ACHN (cell line): ENCODE measurements at places on chromosomes 5 and 9.

- DNase-seq, result peak; percentile 20
Measured at GRCh38 chr5:136374003-136374402, 8.7 kb upstream of the TRPC7 start.

GRCh38 chr5:168469816-168470215, 16.5 kb upstream of the RARS1 start:
- no peak for DNase-seq

- DNase-seq, result no peak
Measured at GRCh38 chr5:56616454-56617160, 198.7 kb upstream of the MAP3K1 start.

- no peak for DNase-seq
Measured at GRCh38 chr9:126777733-126778132, 27.1 kb upstream of the ZBTB43 start.

GRCh38 chr5:131769336-131769735, 27.5 kb downstream of the FNIP1 start:
- no peak for DNase-seq

DNA sequence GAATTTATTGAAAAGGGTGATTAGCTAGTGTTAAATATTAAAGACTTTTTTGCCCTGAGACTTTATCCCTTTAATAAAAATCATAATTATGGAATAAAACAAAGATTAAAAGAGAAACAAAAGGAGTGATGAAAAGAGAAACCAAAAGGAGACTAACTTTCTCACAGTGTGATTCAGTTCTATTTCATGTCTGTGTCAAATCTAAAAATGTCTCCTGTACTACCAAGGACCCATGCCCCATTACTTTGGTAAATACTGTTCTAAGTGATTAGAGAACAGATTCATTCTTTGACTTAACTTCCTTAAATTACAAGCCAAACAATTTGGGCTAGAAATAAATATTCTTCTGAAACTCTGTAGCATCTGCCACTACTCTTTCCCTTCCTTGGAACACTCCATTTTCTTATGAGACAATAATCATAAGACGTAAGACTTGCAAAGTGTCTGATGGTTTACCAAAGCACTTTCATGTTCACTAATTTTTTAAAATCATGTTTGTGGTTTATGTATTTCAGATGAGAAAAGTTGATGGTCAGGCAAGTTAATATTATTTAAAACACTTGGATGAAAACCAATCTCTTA, 319.0 kb downstream of the EBF1 start:
- no peak for DNase-seq

DNA sequence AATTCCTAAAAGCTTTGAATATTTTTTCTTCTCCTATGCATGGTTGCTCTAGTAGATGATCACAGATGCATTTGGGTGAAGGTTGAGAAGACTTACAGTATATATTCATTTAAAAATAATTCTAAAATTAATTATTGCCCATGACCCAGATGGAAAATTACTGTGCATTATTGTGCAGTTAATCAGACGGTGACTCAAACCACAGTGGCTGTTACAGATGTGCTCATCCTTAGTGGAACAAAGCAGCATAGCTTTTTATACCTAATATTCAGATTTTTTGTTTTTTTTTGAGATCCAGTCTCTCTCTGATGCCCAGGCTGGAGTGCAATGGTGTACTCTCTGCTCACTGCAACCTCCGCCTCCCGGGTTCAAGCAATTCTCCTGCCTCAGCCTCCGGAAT, 10.7 kb downstream of the OR2V1 start:
- DNase-seq, result no peak

- no peak for DNase-seq
Measured at GRCh38 chr9:132919614-132920268, 24.7 kb downstream of the TSC1 start.

GRCh38 chr5:179727106-179727505, 5.5 kb upstream of the MAML1 start:
- no peak for DNase-seq

GRCh38 chr5:59002162-59002825, 419.4 kb downstream of the RAB3C start:
- DNase-seq, result no peak

- DNase-seq, result no peak
Measured at GRCh38 chr9:129816501-129817435, 7.2 kb downstream of the TOR1A start.

DNA sequence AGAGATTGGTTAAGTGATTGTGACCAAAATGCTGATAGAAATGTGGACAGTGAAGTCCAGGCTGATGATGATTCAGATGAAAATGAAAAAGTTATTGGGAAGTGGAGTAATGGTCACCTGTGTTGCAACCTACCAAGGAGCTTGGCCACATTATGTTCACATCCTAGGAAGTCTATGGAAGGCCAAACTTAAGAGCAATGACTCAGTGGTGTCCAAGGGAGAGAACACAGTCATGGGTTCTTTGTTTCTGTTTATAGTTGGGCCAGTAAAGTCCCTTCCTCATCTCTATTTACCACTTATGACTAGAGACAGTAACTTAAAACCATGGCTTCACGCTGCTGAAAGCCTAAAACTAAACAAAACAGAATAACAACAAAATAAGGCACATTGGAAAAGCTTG, 555.3 kb upstream of the DAB2 start:
- no peak for DNase-seq

DNA sequence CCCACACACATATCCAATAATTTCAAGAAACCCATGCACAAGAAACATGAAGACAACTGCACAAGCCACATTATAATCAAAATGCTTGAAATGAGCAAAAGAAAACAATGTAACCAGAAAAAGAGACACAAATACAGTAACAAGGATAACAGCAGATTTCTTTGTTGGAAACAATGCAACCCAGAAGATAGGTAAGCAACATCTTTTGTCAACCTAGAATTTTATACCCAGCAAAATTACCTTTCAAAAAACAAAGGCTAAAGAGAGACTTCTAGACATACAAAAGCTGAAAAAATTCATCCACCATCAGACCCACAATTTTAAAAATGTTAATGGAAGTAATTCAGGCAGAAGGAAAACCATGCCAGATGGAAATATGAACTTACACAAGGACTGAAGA, 5.0 kb upstream of the COL23A1 start:
- no peak for DNase-seq

GRCh38 chr5:43191740-43192557, at the start of gene NIM1K:
Gene NIM1K (plus strand): TSS chr5:43192225. CDS start chr5:43245776, 53,551 bp downstream.
- DNase-seq, result peak; percentile 44

DNA sequence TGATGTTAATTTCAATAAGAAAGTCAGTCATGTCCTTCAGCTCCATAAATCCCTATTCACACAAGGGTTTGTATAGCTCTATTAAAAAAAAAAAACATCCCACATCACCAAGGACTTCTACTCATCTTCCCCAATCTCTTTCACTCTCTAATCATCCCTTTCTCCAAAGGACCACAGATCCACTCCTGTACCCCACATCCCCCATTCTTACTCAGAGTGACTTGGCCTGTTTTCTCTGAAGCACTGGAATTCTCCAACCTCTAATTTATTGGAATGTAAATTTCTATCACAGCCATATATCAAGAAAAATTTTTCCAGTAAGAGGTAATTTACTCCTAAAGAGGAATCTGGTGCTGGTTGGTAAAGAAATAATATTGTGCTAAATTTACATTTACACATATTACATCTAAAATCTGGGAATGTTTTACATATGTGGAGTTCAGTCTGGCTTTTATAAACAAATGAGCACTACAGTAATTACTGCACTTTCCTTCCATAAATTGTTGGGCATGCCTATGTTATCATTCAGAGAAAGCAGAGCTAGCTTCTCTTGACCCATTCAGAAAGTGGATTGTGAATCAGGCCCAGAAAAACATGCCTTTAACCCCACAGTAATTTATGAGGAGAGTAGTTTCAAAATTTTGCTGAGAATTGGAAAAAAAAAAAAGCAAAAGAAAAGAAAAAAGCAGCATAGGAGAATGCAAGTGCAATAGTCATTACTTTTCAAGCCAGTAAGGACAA, 399.5 kb upstream of the TNC start:
- DNase-seq, result no peak

- no peak for DNase-seq
Measured at GRCh38 chr5:124951661-124952060, 205.2 kb upstream of the ZNF608 start.

- DNase-seq, result no peak
Measured at GRCh38 chr9:19759066-19759465, 29.8 kb downstream of the SLC24A2 start.

- no peak for DNase-seq
Measured at GRCh38 chr9:35397216-35397698, 92.7 kb upstream of the RUSC2 start.

GRCh38 chr5:73380041-73380440, 68.5 kb downstream of the FOXD1 start:
- DNase-seq, result no peak

DNA sequence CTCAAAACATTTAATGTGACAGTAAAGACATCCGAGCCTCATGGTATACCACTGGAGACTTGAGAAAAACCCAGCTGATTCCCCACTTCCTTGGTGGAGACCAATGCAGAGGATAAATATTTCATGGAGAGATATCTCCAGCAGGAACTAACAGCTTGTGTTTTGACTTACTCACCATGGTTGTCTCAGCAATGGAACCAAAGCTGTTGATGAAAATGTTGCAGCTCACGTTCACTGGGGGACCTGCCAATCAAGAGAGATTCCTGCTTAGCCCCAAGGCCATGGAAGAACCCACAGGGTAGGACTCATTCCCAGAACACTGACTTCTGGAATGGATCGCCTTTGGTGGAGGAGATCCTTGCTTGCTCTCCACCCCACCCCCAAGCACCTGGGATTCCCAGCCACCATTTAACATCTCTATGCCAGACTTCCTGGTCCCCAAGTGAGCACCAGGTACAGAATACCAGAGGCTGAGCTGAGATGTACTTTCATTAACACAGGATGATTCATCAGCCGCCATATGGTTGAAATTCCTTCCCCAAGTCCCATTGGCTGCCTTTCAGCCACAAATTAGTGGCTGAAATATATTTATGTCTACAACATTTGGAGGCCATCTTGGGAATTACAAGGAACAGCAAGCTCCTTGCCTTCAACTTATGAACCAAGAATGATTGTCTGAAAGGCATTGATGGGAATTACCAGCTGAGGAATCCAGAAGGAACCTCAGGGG, 37.9 kb downstream of the GLRA1 start:
- DNase-seq, result no peak

DNA sequence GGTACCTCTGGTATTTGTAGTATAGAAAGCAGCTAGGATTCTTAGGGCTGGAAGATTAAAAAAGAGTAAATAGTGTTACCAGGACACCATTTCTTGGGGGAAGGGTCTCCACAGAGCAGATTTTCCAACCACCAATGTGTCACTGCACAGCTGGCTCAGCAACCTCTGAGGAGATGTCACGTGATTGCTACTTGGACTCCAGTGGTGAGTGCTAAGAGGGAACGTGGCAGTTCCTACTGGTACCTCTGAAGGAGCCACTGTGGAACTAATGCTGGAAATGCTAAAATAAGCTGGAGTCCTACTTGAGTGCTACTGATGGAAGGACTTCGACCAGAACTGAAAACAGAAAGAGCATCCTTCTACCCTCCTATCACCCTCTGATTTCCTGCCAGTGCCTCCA, 36.1 kb upstream of the SPDL1 start:
- no peak for DNase-seq

- DNase-seq, result no peak
Measured at GRCh38 chr5:98588215-98588614, 185.2 kb upstream of the RGMB start.

- no peak for DNase-seq
Measured at GRCh38 chr5:97133101-97133500, 9.3 kb downstream of the LIX1 start.

DNA sequence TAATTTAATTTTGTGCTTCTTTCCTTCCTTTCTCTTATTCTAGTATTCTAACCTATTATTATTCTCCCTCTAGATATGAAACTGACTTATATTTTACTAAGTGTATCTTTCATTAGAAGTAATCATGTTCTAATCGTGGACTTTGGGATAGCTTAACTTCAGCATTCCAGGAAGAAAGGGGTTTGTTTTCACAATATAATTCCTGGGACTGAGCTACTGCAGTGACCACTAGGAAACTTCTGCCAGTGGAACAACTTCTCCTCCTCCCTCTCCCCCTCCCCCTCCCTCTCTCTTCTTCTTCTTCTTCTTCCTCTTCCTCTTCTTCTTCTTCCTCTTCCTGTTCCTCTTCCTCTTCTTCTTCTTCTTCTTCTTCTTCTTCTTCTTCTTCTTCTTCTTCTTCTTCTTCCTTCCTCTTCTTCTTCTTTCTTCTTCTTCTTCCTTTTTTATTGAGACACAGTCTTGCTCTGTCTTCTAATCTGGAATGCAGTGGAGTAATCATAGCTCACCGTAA, 127.9 kb downstream of the NNT start:
- DNase-seq, result no peak

DNA sequence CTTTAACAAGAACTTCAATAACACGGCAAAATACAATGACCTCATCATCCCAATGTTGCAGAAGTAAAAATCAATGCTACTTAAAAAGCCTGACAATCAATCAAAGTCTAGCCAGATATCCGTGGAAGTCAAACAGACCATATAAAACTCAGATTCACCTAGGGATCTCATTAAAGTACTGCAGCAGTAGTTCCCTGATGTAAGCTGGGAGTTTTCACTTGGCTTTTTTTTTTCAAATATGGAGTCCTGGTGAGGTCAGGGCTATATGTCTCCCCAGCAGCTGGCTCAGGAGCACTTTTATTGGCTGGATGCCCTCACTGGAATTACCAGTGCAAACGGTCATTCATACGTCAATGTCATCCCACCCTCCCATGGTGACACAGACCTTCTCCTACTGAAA, 220.6 kb upstream of the SLC30A5 start:
- DNase-seq, result no peak

GRCh38 chr5:72842816-72843215, 26.4 kb downstream of the TNPO1 start:
- DNase-seq, result peak; percentile 53

GRCh38 chr5:74394916-74395880, 245.3 kb downstream of the ENC1 start:
- DNase-seq, result no peak

GRCh38 chr9:88076286-88077070, 61.8 kb downstream of the SPATA31C2 start:
- DNase-seq, result peak; percentile 83

GRCh38 chr5:52952483-52952882, 36.7 kb upstream of the ITGA2 start:
- DNase-seq, result no peak

DNA sequence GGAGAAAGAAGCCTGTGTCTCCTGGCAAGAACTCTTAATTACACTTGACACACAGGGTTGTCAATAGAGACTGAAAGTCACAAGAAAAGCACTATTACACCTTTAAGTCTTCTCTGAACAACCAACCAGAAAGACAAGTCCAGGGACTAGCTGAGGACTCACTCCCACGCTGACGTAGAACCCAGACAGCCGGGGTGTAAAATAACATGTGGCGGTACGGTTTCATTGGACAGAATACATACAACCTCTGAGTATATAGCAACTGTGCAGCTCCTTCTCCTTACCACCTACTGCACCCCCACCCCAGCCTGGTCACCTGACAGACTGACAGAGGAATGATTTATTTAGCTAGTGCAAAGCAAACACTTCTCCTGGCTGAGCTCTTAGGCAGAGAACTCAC, 103.4 kb upstream of the RASEF start:
- DNase-seq, result no peak

DNA sequence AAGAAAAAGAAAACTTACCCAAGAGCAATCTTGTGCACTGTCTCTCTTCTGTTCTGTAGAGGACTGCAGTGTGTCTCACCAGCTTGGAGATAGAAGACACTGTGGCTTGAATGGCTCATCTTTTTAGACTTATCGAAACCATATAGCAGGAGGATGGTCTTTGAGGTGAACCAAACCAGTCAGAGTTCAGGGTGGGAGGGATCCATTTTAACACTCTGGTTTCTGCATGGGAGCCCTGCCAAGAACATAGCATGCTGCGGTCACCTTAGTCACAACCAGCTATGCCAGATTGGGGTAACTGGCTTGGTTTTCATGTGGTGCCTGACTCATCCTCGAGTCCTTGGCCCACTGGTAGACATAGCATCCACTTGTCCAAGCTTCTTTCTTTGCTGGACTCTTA, 135.1 kb downstream of the PAPPA start:
- DNase-seq, result peak; percentile 93
